Kidney (tissue), 22 donors: ENCODE measurements at places on chromosomes 16 and 17. TPM values are rescaled to one million over a fixed set of nuclear protein-coding genes. Genes with fewer than 3 reads are reported as not detected.

Gene MINK1
- total RNA-seq, result 118 TPM

Gene OR1F1
- not detected for total RNA-seq

Gene MBTD1
- total RNA-seq, result 14.9 TPM

Gene NXPH3
- total RNA-seq, result 0.98 TPM
